ENCODE measurements at places on chromosomes 12 and 14.

- DNase-seq: no peak
Observed at GRCh38 chr14:75299576-75299975, 20.9 kb downstream of the FOS start.

- DNase-seq: no peak
Observed at GRCh38 chr14:72751276-72752033, 142.4 kb downstream of the DPF3 start.

DNA sequence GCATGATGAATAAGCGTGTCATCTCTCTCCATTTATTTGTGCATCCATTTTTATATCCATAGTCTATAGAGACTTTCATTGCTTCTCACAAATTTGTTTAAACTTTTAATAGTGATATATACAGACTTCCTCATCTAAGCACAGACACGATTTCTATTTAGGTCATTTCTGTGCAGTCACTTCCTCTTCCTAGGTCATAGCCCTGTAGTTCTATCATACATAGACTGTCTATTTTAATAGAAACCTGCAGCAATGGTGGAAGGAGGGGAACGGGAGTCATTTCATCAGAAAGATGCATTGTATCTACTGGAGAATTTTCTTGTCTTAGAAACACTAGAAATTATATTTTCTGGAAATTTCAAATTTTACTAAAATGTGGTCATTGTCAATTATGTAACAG lies 133.4 kb upstream of the FGD4 start:
- DNase-seq: no peak

DNA sequence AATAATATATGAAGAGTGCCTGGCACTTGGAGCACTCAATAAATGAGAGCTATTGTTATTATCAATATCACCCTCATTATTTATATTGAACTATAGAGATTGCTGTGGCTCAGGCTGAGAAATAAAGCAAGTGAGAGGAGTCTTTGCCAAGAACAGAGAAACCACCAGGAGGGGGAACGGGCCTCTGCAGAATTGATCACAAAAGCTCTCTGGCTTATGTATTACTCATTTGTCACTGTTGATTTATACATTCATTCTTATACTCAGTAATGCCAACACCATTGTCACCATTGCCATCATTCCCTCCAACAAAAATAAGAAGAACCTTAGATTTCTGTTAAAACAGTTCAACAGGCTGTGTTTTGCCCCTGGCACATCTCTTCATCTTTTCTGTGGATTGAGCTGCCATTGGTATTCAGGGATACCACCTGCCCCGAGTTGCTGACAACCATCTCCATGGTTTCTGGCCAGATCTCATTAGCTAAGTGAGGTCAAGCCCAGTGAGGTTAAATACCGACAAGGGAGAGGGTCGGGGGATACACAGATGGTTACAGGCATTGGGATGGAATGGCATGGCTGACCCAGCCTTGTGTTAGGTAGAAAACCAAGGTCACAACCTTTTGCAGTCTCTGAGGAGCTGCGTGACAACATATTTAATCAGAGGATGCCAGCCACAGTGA lies 21.8 kb upstream of the PCNX1 start:
- DNase-seq: no peak

- DNase-seq: peak; percentile 63
Observed at GRCh38 chr14:37721976-37722659, 126.7 kb downstream of the TTC6 start.

- no peak for DNase-seq
Observed at GRCh38 chr12:132438726-132439125, 51.2 kb upstream of the FBRSL1 start.

DNA sequence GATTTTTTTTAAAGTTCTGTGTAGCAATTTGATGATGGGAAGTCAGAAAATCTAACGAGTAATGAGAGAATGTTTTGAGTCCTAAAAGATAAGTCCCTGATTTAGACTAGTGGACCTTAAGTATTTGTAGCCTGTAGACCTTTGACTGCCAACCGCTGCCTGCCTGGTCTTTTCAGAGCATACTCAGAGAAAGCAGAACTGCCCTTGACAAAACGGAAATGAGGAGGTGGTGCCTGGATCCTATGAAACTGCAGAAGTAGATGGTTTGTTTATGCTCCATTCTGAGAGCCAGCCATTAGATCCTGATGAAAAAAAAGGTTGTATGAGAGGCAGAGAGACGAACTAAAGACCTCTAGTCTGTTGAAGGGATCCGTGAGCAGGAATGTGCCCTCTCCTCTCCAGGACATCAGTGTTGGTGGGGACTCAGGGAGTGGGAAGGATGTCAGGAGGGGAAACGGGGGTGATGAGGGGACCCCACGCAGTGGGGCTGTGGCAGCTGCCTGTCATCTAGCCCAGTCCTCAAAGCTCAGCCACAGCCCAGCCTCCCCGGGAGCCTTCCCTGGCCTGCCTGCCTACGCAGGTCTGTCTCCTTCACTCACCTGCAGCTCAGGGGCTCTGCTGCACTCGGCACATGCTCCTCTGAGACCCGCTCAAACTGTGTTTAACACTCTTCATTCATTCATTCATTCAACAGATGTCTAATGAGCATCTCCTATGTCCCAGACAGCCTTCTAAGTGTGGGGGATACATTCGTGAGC lies 447.5 kb downstream of the AACS start:
- DNase-seq: no peak

GRCh38 chr12:130658145-130658911 lies 57.8 kb downstream of the RIMBP2 start:
- DNase-seq: no peak

DNA sequence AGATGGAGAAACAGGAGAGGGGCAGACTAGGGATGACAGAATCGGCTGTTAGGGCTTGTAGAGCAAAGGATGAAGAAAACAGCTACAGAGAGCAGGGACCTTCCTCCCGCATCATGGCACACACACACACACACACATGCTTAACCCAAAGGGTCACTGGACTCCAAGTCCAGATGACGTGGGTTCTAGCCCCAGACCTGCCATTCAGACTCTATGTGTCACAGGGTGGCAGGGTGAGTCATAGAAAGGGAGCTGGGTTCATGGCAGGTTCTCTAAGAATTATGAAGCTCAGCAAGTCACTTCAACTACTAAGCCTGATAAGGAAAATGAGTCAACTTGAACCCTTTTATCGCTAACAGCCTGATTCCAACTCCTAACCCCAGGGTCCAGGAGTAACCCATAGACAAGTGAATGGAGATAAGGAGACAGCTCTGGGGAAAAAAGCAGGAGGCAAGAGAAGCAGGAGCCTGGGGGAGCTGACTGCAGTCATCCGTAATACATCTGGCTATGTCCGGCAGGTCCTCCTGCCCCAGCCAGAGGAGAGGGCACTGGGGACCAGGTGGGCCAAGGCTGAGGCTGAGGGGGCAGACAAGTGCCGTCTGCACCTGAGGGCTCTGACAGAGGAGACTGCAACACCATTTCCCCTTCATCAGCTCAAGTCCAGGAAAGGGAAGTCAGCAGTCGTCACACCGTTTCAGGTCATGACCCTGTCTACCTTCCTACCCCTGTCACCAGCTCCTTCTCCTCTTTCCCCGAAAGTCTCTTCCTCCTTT lies 3.6 kb upstream of the TNFRSF1A start:
- DNase-seq: peak; percentile 87

DNA sequence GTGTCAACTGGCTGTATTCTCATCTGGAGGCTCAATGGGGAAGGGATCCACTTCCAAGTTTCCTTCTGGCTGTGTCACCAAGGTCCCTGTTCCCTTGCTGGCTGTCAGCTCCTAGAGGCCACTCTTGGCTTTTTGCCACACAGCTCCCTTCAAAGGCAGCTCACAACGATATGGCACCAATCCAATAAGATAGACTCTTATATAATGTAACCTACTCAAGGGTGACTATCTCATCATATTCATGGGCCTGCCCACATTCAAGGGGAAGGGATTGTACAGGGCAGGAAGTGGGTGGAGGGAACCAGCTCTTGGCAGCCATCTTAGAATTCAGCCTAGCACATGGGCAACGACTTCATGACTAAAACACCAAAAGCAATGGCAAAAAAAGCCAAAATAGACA lies 98.7 kb upstream of the PLXNC1 start:
- no peak for DNase-seq

DNA sequence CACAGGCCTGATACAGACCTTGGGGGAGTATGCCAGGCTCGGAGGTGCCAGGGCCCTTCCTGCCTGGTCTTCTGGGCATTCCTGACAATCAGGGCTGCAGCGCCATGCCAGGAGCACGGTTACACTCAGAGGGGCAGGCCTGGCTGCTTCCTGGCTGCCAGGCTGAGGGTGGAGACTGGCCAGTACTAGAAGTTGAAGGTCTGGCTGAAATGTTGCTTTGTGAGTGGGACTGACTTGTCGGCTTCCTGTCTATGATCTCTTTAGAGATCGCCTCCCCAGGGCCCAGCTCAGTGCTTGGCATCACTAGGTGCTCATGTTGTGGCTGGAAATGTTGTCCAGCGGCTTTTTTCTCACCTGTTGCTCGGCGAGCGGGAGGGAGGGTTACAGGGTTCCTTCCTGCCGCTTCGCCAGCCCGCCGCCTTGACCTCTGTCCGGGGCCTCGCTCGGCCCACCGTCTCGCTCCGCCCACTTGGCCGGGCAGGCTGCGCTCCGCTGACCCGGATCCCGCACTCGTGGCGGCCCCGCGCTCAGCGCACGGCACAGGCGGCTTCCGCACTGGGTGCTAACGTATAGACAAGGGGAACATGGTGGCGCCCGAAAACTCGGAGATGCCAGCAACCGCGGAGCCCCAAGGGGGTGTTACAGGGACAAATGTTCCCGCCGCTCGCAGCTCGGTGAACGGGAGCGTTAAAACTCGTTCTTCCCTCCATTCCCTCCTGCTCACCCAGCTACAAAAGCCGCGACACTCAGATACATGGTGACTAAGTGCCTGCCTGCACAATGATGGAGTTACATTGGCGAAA lies 32.6 kb downstream of the PAPLN start:
- DNase-seq: peak; percentile 74

GRCh38 chr12:64526859-64527258 lies 74.9 kb downstream of the TBK1 start:
- DNase-seq: no peak

DNA sequence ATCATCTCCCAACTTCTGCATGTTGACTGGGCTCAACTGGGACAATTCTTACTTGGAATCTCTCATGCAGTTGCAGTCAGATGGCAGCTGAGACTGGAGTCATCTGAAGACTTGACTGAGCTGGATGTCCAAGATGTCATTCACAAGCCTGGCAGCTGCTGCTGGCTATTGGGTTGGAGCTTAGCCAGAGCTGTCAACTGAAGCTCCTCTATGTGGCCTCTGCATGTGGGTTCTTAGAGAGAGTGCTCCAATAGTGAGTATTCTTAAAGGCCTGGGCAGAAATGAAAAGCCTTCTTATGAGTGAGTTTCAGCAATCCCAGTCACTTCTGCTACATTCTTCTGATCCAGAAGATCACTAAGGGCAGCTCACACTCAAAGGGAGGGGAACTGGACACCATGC lies 440.9 kb downstream of the LRIG3 start:
- DNase-seq: no peak

- DNase-seq: no peak
Observed at GRCh38 chr12:117188961-117189724, 1.1 kb downstream of the FBXO21 start.

- DNase-seq: no peak
Observed at GRCh38 chr12:72010356-72010755, 71.7 kb downstream of the TPH2 start.

GRCh38 chr14:23021434-23021833 lies 11.5 kb upstream of the C14orf93 start:
- no peak for DNase-seq

DNA sequence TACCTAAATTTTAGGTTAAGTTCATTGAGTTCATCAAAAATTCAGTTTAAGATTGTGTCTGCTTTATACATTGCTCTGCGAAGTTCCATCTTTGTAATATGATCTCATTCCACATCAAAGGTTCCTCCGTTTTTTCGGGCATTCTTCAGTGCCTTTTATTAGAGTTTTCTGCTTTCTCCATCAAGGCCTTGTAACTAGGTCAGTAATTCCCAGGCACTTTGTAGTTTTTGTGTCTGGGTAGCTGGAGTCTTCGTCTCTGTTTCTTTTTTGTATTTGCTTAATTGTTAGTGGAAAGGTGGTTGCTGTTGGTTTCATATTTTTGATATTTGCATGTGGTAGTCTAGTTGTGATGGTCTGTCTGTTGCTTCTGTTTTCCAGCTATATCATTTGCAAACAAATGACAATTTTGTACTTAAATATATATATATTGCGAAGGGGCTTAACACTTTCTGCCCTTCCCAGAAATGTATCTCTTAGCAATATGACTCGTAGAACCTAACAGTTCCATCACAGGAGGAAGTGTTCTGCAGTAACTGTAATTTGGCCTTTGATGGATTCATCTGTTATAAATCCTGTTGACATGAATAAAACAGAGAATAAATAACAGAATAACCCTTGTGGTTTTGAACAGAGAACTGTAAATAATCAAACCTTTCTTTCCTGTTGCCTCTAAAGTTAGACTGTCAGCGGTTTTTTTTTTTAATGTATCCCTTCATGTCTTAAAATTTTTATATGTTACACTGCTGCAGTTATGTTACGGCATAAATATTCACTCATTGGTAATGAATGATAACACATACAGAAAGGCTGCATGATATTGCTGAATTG lies 88.4 kb upstream of the DYNC1H1 start:
- no peak for DNase-seq

Data from ACHN (cell line).